ENCODE measurements at places on chromosomes 7 and 10.

GRCh38 chr7:41459623-41460261, 243.1 kb downstream of the INHBA start:
- DNase-seq = no peak

- DNase-seq = no peak
These were observed 67.5 kb upstream of the EFCAB10 start for GRCh38 chr7:105648561-105649401.

DNA sequence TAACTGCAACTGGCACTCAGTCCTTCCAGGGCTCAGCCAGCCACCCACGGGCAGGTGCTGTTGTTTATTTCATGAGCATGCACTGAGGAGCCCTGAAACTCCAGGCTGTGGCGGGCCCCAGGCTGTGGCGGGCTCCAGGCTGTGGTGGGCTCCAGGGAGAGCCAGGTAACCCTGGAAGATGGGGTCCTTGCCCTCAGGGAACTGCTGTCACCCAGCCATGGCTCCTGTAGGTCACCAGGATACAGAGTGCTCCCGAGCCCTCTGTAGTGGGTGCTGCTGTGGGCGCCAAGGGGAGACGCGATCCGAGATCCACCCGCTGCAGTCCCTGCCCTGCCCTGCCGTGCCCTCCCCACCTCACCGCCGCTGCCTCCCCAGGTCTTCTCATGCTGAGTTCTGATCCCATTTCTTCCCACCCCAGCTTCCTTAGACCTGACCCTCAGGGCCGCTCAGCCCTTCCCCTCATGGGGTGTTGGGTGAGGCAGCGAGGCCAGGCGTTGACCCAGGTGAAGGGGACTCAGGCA, 29.6 kb downstream of the LRRC27 start:
- no peak for DNase-seq

GRCh38 chr10:70426823-70427222, 14.7 kb downstream of the NODAL start:
- DNase-seq = no peak

DNA sequence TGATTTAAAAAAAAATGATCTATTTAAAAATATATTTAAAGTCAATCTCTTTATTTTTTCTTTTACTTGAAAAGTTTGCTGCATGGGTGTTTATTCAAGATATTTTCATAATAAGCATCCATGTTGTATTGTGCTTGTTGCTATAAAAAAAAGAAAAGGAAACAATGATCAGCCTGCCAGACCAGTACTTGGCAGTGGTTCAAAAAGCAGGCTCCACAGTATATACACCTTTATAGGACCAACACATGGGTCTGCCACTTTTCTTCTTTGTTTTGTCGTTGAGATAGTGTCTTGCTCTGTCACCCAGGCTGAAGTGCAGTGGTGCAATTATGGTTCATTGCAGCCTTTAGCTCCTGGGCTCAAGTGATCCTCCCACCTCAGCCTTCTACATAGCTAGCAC, 228.0 kb downstream of the TWIST1 start:
- DNase-seq = no peak

- no peak for DNase-seq
These were observed 44.0 kb upstream of the TNRC18 start for GRCh38 chr7:5467645-5468044.

DNA sequence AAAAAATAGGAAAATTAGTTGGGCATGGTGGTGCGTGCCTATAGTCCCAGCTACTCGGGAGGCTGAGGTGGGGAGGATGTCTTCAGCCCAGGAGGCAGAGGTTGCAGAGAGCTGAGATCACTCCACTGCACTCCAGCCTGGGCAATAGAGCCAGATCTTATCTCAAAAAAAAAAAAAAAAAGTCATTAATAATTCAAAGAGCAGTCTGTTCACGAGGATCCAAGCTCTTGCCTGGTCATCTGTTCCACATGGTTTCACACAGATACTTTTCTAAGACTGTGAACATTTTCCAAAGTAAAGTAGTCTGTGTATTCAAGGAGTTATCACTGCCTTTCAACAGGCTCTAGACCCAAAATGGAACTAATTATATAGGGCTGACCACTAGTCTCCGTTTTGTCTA, 86.9 kb downstream of the ZNF277 start:
- DNase-seq = no peak

- DNase-seq = no peak
These were observed 196.6 kb downstream of the DIP2C start for GRCh38 chr10:492836-493235.

GRCh38 chr7:100476903-100477870, 1.8 kb downstream of the TSC22D4 start:
- DNase-seq = no peak

- DNase-seq = no peak
These were observed 872 bp upstream of the HMX2 start for GRCh38 chr10:123146894-123147634.

GRCh38 chr10:28463676-28464395, 69.1 kb upstream of the WAC start:
- DNase-seq = no peak

DNA sequence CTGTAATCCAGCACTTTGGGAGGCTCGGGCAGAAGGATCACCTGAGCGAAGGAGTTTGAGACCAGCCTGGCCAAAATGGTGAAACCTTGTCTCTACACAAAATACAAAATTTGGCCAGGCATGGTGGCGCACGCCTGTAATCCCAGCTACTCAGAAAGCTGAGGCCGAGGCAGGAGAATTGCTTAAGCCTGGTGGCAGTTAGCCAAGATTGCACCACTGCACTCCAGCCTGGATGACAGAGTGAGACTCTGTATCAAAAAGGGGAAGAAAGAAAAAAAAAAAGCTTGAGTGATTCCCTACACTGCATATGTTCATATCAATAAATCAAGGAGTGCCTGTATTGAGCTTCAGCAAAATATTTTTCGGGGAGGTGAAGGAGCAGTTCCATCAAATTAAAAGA, 45.8 kb upstream of the SRRM3 start:
- DNase-seq = no peak

DNA sequence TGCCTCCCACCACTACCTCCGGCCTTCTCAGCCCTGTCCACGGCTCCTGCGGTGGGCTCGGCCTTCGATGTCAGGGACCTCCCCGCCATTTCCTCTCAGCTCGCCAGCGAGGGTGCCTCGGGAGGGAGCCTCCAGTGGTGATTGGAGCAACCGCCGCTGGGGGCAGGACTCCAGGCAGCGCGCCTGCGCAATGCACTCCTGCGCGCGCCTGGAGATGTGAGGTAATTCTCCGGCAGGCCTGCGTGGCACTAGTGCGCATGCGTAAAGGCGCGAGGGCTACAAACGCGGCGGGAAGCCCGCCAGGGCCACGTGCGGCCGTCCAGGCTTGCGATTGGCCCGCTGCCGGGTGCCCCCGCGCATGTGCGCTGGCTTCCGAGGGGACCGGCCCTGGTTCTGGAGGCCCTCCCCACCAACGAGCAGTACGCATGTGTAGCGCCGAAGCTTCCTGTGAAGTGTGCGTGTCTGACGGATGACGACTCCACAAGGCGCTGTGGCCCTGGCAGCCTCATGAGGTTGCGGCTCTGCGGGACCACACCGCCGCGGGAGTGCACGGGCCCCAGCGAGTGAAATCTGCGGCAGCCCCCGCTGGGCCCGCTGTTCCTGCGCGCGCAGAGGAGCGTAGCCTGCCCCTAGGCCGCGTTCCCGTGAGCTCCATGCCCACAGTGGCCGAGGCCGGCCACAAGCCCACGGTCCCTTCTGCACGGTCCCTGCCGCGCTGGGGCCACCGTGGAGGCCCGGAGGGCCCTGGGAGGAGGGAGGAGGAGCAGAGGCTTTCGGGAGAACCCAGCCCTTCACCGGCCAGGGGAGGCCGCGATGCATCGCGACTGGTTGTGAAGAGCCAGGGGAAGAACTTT, at the start of gene SYCE1:
TSS of gene SYCE1 (minus strand) at position 143 of the 854 bp plus-strand sequence. CDS start at position 89, 54 bp downstream.
- DNase-seq = no peak

GRCh38 chr7:151472644-151473380, 32.9 kb upstream of the CRYGN start:
- no peak for DNase-seq

GRCh38 chr10:15238555-15239335, 70.3 kb upstream of the NMT2 start:
- DNase-seq = no peak

DNA sequence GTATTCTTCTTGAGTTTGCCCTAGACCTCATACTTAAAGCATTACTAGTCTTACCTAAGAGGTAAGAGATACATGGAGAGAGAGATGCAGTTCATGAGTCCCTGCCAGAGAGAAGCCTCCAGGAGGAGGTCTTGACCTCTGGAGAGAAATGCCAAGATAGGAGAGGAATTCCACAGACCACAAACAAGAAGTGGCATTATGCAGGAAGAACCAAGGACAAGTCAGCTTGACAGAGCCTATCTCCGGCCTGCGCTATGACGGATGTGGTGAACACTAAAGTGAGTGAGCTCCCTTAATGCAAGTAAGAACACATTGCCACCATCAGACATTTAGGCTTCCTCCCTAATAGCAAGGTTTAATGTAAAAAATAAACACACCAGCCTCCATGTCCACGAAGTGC, 27.9 kb upstream of the COL1A2 start:
- no peak for DNase-seq

DNA sequence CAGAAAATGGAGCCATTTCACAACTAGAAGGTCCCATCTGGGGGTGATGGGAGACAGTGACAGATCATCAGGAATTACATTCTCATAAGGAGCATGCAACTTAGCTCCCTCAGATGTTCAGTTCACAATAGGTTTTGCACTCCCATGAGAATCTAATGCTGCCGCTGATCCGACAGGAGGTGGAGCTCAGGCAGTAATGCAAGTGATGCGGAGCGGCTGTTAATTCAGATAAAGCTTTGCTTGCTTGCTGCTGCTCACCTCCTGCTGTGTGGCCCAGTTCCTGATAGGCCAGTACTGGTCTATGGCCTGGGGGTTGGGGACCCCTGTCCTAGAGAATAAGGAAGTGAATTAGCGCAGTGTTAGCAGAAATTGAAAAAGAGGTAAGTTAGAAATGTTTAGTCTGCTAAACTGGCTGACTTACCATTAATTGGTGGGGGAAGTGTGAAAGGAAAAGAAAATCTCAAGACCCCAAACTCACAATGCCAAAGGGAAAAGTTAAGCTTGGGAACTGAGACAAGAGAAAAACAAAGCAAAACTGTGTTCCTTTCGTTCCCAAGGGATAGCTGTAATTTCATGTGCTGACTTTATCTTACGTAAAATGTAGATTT, 76.4 kb downstream of the LYZL2 start:
- DNase-seq = no peak

DNA sequence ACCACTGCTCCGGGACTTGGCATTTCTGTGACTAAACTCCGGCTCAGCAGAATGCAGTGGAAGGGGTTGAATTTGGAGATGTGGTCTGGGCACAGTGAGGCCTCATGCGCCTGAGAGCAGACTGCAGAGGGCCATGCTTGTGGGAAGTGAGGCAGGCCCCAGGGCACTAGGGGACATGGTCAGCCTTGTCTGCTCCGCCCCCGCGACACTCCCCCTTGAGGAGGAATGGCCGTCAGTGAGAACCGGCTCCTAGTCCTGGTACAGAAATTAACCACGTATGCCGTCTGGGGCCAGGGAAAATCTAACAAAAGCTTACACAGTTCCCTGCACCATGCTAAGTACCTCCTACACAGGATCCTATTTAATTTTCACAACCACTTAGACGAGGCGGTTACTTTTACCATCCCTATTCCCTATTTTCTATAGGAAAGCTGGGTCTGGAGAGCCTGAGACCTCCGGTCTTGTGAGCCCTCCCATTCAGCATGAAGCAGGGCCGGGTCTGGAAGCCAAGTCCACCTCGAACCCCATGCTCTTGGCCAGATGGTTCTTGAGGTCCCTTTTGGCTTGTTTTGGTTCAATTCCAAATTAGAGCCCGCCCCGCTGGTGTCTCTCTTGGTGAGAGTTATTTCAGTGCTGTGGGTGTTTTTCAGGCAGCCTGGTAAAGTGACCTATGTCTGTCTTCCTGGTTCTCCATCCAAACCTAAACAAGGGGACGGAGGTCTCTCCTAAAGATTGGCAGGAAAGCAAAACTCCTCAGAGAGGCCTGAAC, 87.7 kb upstream of the PITRM1 start:
- no peak for DNase-seq

DNA sequence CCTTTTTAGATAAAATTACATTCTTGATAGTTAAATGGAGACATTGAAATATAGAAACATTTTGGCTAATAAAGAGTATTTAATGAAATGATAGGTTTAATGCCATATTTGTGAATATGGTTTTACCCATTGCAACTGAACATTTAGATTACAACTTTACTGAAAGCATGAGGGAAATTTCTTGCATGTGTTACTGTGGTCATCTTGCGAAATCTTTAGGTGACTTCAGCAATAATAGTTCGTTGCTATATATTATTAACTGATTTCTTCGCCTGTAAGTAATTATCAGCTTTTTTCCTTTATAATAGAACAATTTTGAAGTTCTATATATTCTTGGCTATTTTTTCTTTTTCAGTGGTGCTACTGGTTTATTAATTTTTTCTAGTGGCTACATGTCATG, 83.2 kb downstream of the MLLT10 start:
- no peak for DNase-seq

- DNase-seq = no peak
These were observed 14.3 kb downstream of the CYP3A5 start for GRCh38 chr7:99665312-99666012.

DNA sequence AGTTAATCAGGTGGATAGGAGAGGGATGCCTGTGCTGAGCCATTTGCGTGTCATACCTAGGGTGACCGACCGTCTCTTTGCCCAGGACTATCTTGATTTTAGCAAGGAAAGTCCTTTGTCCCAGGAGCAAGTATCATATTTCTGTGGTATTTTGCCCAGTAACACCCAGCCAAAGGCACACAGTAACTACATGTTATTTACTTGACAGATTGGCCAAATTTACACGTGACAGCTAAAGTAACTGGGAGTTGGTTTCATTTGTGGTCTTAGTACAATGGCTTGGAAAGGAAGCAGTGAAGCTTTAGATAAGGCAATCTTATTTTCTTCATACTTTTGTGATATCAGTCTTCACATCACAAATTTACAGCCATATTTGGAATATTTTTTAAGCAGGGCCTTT, 142.1 kb downstream of the JCAD start:
- DNase-seq = no peak

- DNase-seq = no peak
These were observed 9.6 kb upstream of the EIF3A start for GRCh38 chr10:119090026-119090795.

GRCh38 chr10:103197903-103198302, 4.8 kb upstream of the NT5C2 start:
- no peak for DNase-seq

DNA sequence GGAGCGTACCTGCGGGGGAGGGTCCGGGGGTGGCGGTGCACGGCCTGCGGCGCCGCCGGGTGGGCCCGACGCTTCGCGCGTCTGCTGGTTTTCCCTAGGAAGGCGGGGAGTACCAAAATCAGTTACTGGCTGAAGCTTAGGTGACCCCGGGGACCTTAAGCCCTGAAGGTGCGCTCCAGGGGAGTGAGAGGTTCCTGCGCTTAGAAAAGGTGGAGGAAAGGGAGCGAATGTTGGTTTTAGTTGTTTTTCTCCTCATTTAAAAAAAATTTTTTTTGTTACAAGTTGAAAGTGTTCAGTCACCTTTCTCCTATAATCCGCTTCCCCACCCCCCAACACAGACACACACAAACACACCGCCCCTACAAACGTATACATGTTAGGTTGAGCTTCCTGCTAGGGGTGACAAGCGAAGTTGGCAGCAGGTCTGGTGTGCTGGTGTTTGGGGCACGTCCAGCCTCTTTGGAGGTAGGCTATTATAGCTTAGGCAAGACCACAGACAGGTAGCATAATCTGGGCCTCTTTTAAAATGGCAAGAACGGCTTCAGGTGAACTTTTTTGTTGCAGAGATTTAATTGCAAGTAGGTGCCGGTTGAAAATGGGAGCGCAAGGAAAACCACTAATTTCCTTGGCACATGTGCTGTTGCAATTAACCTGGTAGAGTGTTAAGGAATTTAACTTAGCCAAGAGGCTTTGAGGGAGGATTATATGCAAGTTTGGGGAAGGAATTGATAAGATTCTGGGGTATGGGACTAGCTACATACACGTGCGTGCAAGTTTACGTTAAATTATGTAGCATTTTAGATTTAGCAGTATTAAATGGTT, 945 bp downstream of the ADD3 start:
- no peak for DNase-seq

Measured in natural killer cell treated with Interleukin-12 subunit alpha and Interleukin-12 subunit beta and Interleukin-15 and Interleukin-18, amount 100 ng/mL, for 72 hours (primary cell).